SJSA1 (cell line): ENCODE measurements at places on chromosomes 4 and X.
A peak's percentile ranks its signal among the peaks of the same experiment; 100 is the strongest.

- H3K27ac ChIP-seq, result no peak overlapping the region
- no peaks in the 10 kb centered on the region for H3K4me1 ChIP-seq
- H3K4me3 ChIP-seq, result no peak overlapping the region
- DNase-seq, result no peak
Observed at GRCh38 chrX:124005228-124005627, 43.7 kb downstream of the STAG2 start.

DNA sequence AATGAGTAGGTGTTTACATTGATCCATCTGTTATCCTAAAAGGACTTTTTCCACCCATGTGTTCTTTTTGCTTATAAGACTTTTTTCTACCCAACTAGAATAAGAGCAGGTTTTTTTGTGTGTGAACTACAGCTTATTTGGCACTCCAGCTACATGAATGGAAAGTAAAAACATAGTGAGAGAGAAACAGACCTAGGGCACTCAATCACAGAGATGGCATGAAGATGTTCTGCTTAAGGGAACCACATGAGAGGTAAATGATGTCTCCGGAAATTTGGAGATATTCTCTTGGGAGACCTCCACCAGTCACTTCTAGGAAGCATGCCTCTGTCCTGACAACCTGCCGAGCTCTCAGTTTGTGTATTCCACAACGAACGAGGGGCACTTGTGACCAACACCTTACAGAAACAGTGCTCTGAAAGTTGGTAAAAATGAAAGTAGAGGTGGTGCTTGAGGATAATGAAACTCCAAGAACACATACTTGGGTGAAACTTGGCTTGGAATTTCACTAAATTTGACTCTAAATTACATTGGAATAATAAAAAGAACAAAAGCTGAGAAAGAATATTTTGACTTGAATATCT, 788.4 kb upstream of the GALNTL6 start:
- no peak overlapping the region for H3K27ac ChIP-seq
- no peaks in the 10 kb centered on the region for H3K36me3 ChIP-seq
- no peak for DNase-seq
- H3K27me3 ChIP-seq, result no peaks in the 10 kb centered on the region

DNA sequence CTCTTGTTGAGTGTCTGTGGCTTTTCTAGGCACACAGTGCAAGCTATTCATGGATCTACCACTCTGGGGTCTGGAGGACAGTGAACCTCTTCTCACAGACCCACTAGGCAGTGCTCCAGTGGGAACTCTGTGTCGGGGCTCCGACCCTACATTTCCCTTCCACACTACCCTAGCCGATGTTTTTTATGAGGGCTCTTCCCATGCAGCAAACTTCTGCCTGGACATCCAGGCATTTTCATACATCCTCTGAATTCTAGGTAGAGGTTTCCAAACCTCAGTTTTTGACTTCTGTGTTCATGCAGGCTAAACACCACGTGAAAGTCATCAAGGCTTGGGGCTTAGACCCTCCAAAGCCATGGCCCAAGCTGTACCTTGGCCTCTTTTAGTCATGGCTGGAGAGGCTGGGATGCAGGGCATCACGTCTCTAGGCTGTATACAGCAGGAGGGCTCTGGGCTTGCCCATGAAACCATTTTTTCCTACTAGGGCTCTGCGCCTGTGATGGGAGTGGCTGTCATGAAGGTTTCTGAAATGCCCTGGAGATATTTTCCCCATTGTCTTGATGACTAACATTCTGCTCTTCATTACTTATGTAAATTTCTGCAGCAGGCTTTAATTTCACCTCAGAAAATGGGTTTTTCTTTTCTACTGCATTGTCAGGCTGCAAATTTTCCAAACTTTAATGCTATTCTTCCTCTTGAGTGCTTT, 249.8 kb upstream of the CPEB2 start:
- H3K4me3 ChIP-seq, result no peak overlapping the region
- H3K4me1 ChIP-seq, result no peaks in the 10 kb centered on the region
- DNase-seq, result no peak
- no peaks in the 10 kb centered on the region for H3K36me3 ChIP-seq
- no peaks in the 10 kb centered on the region for H3K27me3 ChIP-seq

GRCh38 chrX:48683411-48683982, at the start of gene WAS:
TSS of gene WAS (plus strand) at chrX:48683799. CDS start at chrX:48683854, 55 bp downstream.
- no peak within 1 kb of the TSS for H3K27ac ChIP-seq
- no peak for DNase-seq
- H3K4me3 ChIP-seq, result no peak within 1 kb of the TSS
- no peaks in the 10 kb centered on the region for H3K4me1 ChIP-seq

GRCh38 chr4:96063639-96064038, 223.7 kb downstream of the PDHA2 start:
- DNase-seq, result no peak
- no peaks in the 10 kb centered on the region for H3K36me3 ChIP-seq
- H3K4me1 ChIP-seq, result no peaks in the 10 kb centered on the region
- no peak overlapping the region for H3K27ac ChIP-seq
- H3K27me3 ChIP-seq, result no peaks in the 10 kb centered on the region
- H3K4me3 ChIP-seq, result no peak overlapping the region

DNA sequence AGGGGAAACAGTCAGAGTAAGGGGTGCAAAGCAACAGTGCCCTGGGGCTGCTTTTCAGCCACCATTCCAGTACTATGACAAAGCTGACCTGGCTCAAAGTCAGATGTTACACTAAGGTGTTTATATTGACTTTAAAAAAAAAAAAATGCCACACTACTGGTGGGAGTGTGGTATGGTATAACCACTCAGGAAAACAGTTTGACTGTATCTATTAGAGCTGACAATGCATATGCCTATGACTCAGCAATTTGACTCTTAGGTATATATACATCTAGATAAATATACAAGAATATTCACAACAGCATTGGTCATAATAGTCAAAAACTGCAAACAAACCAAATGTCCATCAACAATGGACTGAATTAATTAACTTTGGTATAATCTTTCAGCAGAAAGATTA, 15.0 kb downstream of the ASB9 start:
- DNase-seq, result no peak
- H3K27me3 ChIP-seq, result no peaks in the 10 kb centered on the region
- H3K4me3 ChIP-seq, result no peak overlapping the region
- H3K27ac ChIP-seq, result no peak overlapping the region

DNA sequence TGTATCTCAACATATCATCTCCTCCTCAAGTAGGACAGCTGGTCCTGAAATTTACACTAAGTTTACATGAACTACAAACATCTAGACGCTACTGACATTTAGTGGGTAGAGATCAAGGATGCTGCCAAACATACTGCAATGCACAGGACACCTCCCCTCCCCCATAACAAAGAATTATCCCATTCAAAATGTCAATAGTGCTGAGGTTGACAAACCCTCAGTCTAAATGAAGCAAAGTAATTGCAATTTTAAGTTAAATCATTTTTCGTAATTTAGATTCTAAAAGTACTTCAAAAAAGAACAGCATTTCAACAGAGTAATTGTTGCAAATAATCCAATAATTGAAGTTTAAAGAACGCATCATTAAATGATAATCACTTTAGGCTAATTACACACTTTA, 1.2 kb downstream of the PRMT9 start:
- peak overlapping the region; percentile 66 for H3K4me3 ChIP-seq
- peaks cover 9% of the 10 kb centered on the region for H3K4me1 ChIP-seq
- no peaks in the 10 kb centered on the region for H3K27me3 ChIP-seq
- H3K27ac ChIP-seq, result no peak overlapping the region
- no peak for DNase-seq
